HS-5 (cell line): ENCODE measurements at places on chromosomes 16 and 17.

DNA sequence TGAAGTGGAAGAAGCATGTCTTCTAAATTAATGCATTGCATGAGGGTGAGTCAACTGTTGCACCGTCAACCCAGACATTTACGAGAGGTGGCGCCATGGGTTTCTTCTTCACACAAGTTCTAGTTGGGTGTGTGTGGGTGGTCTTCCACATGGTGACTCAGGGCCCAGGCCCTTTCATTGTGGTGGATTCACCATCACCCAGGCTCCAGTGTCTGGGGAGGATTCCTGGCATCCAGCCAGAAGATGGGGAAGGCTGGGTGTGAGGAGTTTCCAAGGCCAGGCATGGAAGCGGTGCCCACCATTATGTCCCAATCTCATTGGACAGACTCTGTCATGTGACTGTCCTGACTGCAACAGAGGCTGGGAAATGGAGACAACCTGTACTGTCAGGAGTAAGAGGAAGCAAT is 21.4 kb upstream of the JPH3 start:
- DNase-seq, result no peak

GRCh38 chr17:1227917-1228780 is 42.1 kb upstream of the BHLHA9 start:
- no peak for DNase-seq

DNA sequence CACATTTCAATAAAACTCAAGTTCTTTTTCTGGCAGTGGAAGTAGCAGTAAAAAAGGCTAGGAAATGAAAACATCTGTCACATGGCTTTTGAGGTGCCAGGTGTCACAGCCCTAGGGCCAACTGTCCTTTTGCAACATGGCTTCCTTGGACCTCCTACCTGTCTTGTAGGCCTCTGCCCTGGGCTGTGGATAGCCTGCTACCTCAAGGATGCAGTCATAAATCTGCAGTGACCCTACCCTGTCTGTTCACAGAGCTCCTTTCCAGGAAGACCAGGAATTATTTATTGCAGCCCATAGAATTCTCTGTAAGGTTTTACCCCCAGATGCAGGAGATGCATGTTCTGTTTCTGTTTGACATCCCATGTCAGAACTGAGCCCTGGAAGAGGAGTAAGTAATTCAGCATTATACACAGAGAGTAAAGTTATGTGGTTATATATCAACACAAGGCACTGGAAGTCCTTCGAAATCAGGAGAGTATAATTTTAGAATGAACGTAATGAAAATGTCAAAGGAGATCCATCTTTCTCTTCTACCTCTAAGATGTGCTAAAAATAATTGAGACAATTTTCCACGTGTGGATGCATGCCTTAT is 172.6 kb downstream of the MAP2K4 start:
- DNase-seq, result no peak

DNA sequence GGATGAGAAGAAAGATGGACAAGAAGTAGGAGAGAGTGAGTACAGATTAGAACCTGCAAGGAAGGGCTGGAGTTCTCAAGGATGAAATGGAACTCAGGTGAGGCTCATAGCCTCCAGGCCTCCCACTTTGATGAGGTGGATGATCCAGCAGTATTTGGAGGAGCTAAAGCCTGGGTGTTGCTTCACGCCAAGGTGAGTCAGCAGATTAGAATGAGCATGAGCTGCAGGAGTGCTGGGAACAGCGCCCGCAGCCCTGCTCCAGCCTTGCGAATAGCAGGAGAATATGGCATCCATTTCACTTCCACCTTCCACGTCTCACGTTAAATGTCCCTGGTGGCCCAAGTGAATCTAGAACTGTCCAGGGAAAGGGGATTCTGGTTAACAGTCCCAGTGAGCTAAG is 94.4 kb upstream of the CPHXL start:
- DNase-seq, result peak; percentile 33

- DNase-seq, result no peak
These were observed 6.2 kb downstream of the SLC13A5 start for GRCh38 chr17:6706996-6707395.

GRCh38 chr17:45319239-45319703 is 2.5 kb upstream of the MAP3K14 start:
- no peak for DNase-seq

DNA sequence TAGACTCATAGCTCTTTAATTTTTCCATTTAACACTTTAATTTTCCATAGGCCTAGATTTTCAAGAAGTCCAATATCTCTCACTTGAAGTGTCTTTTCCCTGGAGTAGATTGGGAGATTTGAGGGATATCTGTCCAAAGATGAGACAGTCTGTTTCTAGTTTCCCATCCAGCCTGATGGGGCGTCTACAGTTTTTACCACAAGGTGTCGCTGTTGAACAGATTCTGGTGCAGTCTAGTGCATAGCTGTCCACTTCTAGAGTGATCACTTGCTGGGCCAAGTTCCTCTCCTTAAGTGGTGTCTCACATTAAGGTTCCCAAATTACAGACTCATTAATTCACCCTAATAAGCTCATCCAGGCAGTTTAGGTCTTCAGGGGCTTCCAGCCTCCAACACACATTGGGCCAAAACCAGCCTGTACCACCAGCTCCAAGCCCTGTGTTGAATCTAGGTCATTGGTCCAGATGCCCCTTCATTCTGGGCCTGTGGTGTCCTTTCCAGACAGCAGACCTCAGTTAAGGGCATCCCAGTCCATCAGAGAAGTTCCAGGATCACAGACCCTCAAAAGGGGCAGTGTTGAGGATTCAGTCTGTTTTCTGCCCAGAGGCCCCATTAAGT is 9.4 kb downstream of the SNX20 start:
- DNase-seq, result no peak

- no peak for DNase-seq
These were observed 137.9 kb upstream of the ZKSCAN2 start for GRCh38 chr16:25395528-25395927.

- DNase-seq, result no peak
These were observed 21.1 kb downstream of the CLUH start for GRCh38 chr17:2690165-2691068.

GRCh38 chr17:67215991-67216421 is 29.0 kb downstream of the HELZ start:
- no peak for DNase-seq

DNA sequence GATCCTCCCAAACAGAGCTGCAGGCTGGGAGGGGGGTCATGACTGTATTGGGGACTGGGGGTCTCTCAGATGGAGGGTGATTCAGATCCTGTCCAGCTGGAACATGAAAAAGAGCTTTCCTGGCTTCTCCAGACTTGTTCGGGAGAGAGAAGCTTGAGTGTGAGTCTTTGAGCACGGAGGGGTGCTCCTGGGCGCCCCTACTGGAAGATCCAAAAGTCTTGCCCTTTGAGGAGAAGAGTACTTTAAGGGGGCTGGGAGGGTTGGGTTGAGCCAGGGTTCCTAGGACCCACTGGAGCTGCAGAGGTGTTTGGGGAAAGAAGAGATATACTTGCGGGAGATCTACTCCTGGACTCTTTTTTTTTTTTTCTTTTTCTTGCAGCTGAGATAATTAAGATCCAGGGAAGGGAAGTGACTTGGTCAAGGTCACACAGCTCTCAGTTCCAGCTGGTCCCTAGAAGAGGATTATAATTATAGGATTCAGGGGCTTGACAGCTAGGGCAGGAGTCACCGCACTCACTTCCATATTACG is 8.4 kb downstream of the RARA start:
- DNase-seq, result no peak
